ENCODE measurements at places on chromosomes 4 and X. TPM values are rescaled to one million over a fixed set of nuclear protein-coding genes. Genes with fewer than 3 reads are reported as not detected.

The CD38 gene
- 88.8 TPM for total RNA-seq

DNA sequence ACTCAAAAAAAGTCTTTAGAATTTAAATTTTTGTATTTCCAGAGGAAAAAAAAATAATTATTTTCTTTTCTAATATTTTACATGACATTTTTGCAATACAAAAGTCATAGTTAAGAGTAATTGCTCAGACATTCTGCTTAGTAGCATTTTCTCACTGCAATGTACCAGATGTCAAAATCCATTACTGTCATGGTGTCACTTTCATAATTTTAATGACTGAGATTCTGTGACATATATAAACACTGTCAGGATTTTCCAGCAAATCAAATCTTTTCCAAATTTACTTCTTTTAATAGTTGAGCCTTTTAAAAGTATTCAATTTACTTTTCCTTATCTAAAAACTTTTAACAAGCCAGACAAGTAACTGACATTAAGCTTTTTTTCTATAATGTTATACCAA, 422.7 kb downstream of the GRIA2 start:
- no peak for DNase-seq

DNA sequence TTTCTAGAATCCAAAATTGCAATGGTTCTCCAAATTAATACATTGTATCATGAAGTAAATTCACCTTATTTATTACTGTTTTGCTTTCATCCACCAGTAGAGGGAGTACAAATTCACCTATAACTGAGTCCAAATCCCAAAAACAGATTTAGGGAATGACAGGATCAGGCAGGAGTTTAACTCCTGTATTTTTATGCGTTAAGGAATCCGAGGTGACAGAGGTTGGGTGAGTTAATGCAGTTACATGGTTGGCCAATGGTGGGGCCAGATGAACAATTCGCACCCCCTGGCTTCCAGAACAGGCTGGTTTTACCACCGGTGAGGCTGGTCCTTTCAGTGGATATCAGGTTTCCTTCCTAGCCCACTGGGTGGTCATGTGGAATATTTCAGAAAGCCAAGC, 82.4 kb downstream of the MTNR1A start:
- no peak for DNase-seq

DNA sequence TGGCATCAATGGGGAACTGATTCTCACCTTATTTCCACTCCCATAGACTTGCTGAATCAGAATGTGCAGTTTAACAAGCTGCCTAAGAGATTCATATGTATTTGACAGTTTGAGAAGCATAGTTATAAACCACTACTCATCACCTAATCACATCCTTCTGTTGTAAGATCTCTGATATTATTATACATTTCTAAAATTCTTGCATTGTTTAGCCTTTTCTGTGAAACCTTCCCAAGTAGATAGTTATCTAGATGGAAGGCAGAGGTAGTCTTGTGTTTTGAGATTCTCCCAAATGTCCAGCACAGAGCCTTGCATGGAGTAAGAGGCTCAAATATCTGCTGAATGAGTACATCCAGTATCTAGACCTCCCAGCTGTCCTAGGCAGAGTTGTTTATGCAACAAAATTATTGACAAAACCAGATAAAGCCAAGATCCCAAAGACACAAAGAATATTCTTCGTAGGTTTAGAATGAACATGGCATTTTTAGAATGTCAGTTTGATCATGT, 227.3 kb downstream of the KDR start:
- no peak for DNase-seq

- no peak for DNase-seq
Observed at GRCh38 chr4:154642373-154643009, 30.0 kb upstream of the FGG start.

DNA sequence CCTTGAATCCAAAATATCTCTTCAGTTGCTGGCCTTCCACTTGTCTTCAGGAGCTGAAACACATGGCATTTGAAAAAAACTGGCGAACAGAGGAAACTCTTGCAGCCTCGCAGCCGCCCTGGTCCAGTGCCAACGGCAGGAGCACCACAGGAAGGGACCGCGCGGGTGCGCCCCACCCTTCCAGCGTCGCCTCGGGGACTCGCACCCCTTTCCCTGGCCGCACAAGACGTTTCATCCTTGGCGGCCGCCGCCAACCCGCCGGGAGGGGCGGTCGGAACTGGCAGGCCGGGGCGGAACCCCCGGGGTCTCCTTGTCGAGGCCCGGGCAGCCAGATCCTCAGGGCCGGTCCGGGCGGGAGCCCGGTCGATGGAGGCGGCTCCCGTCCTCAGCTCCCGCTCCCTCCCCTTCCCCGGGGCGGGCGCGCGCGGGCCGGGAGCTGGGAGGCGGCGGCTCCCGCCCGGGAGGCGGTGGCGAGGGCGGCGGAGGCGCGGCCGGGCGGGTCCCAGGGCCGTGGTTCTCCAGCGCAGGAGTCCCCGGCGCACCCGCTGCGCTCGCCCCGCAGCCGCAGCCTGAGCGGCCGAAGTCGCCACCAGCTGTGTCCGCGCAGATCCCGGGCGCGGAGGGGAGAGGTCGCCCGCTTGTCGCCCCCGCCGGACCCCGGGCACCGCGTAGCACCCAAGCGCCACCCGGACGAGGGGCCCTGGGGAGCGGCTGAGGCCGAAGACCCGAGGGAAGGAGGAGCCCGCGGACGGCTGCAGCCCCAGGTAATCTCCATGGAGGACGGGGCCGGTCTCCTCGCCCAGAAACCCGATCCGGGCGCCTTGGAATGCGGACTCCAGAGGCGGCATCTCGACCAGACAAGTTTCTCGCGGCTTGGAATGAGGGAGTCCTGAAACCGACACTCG, 886 bp upstream of the NDST3 start:
- DNase-seq, result no peak

DNA sequence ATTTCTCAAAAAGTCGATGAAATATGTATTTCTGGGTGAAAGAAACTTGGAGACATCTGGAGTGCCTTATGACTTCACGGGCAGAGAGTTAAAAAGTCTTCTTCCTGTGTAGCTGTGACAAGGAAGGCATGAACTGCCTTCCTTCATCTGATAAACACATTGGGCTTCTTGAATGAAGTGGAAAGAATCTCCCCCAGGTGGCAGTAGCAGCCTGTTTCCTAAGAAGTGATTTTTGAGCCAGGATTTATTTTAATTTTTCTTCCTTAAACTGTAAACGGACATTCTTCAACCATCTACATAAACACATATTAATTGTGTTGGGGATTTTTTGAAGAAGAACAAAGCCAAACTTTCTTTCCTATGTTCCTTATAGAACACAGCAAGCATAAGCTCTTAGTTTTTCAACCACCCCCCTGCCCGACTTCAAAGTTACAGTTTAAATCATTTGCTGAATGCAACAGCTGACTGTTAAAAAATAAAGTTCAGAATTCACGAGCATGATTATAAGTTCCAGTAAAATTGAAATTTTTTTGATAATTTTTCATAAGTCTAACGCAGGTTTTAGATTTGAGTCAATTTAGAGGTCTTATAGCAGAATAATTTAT, 980 bp upstream of the GIMD1 start:
- peak; percentile 39 for DNase-seq

DNA sequence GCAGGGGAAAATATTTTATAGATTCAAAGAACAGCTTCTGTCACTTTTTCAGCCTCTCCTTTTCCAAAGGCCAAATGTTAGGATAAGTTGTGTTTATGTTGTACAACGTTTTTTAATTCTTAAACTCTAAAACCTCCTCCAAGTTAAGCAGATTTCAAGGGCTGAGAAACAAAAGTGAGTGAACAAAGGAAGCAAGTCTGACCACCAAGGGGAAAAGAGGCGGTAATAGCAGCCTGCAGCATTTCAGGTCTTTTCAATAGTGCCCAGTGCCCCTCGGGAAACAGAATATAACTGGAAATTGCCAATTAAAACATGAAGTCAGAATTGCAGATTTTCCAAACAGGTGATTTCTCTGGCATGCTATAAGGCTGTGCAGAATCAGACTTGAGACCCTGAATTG, 510.0 kb upstream of the HTR2C start:
- no peak for DNase-seq

- DNase-seq, result no peak
Observed at GRCh38 chr4:98656443-98656842, 2.0 kb downstream of the TSPAN5 start.

DNA sequence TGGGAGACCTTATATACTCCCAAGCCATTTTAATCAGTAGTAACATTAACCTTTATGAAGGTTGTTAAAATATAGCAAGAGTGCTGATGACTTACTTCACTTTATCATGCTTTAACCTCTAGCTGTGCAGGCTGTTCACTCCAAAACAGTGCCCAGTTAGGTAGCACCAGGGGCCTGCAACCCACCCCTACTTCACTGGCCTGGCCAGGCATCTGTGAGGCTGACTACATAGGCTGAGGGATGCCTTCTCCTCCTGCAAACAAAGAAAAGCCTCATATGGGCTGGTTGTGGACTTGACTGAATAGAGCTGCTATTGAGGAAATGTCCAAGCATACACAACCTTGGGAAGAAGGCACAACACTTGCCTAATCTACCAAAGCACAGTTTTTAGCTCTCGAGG, 172.8 kb downstream of the SHROOM3 start:
- no peak for DNase-seq

DNA sequence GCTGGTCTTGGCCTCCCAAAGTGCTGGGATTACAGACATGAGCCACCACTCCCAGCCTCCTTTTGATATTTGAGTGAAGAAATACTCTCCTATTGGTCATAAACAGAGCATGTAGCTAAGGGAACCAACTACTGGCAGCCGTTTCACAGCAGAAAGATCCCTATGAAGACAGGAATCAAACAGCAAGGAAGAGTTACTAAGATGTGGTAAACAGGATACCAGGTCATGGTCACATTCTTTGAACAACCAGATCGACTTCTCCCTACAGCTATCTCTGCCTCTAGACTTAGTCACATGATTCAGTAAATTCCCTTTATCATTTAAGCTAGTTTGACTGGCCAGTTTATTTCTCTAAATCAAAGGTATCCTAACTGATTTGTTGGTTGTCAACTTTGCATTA, 9.0 kb upstream of the HNRNPD start:
- DNase-seq, result no peak

GRCh38 chr4:182427554-182427953, 184.4 kb downstream of the TENM3 start:
- no peak for DNase-seq

- no peak for DNase-seq
Observed at GRCh38 chr4:128394778-128395177, 107.2 kb upstream of the PGRMC2 start.

DNA sequence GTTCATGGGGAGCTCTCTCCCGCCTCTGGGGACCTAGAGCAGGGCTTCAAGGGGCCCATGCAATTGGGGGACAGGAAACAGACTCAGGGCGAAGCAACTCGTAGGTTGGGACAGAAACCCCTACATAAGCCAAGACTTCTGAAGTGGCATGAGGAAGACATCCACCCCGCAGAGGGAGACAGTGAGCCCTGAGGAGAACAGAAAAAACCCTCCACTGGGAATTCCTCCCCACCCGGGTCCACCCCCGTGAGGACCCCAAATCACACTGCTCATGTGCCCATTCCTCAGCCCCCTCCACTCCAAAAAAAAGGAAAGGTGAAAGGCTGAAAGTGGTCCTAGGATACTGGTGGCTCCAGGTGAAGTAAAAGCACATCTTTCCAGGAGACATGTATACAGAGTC, 74.0 kb downstream of the CPZ start:
- DNase-seq, result no peak

GRCh38 chr4:2127609-2128332, 68.6 kb downstream of the NAT8L start:
- no peak for DNase-seq

- DNase-seq, result peak; percentile 66
Observed at GRCh38 chrX:21972721-21973120, 32.2 kb downstream of the SMS start.

GRCh38 chrX:57156397-57157049, 19.3 kb upstream of the SPIN2A start:
- no peak for DNase-seq

Data from activated CD8-positive, alpha-beta T cell treated with anti-CD3 and anti-CD28 coated beads, Interleukin-2, amount 10 ng/mL, durations not matched to agents 7 days and 5 days (primary cell).